Left renal cortex interstitium (tissue), 4 donors: ENCODE measurements at places on chromosomes 1 and 21.

GRCh38 chr1:44565833-44566232, 108.4 kb downstream of the TMEM53 start:
- DNase-seq = no peak

- no peak for DNase-seq
These were observed 123.9 kb upstream of the KRTAP19-8 start for GRCh38 chr21:31162079-31162699.

DNA sequence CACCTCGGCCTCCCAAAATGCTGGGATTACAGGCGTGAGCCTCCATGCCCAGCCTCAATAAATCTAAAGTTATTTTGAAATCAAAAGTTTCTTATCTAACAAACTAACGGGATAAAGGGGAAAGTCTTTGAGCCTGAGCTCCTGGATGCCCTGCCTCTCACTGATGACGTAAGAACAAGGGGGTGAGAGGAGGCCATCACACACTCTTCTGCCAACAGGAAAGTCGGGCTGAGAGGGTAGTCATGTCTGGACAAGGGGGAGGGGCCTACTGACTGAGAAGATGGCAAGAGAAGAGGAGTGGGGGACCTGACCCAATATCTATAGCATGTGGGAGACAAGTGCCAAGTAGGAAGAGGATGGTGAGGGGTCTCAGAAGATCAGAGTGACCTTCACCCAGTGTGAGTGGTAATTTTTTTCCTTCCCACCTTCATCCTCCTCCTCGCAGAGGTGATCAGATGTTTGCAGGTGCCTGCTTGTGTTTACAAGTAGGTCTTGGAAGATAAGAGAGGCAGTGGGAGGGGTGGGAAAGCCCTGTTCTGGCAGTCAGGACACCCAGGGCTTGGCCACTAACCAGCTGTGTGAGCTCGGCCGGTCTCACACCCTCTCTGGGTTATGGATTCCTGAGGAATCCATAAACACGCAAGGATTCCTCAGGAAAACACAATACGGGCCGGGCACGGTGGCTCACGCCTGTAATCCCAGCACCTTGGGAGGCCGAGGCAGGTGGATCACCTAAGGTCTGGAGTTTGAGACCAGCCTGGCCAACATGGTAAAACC, 9.6 kb downstream of the UQCRHL start:
- no peak for DNase-seq

DNA sequence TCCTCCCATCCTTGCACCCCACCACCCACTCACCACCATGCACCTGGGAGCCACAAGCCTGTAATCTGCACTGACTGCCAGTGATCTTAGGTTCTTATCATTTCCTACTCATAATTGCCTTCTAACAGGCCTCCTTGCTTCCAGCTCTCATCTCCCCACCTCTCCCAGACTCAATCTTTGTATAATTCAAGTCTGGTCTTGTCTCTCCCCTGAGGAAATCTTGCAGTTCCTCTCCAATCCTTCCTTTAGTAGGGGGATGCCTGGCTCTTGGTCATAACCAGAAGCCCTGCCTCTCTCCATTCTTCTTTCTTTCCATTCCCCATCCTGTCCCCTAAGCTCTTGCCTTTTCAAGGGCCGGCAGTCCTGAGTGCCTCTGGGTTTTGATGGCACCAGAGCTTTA, 27.8 kb downstream of the PIGM start:
- DNase-seq = no peak

- no peak for DNase-seq
These were observed 257.3 kb downstream of the CAMTA1 start for GRCh38 chr1:7042322-7043190.
